ENCODE measurements at places on chromosomes 1 and 21. TPM values are rescaled to one million over a fixed set of nuclear protein-coding genes. Genes with fewer than 3 reads are reported as not detected.
A peak's percentile ranks its signal among the peaks of the same experiment; 100 is the strongest.

The LINGO4 gene
- total RNA-seq: 0.77 TPM

The KCNK1 gene
- total RNA-seq: 25.2 TPM

The HIVEP3 gene
- 5.7 TPM for total RNA-seq

The CIART gene
- 8.7 TPM for total RNA-seq

- no peak overlapping the region for H3K27ac ChIP-seq
- no peak overlapping the region for H3K4me3 ChIP-seq
- peaks cover 32% of the 10 kb centered on the region for H3K4me1 ChIP-seq
- H3K27me3 ChIP-seq: no peaks in the 10 kb centered on the region
- H3K36me3 ChIP-seq: peaks cover 9% of the 10 kb centered on the region
Measured at GRCh38 chr1:67771152-67771551, 62.1 kb downstream of the GNG12 start.

GRCh38 chr1:63909526-63909925, 135.7 kb downstream of the ROR1 start:
- H3K36me3 ChIP-seq: no peaks in the 10 kb centered on the region
- no peak for DNase-seq
- no peaks in the 10 kb centered on the region for H3K27me3 ChIP-seq
- H3K4me3 ChIP-seq: no peak overlapping the region

- DNase-seq: no peak
- H3K36me3 ChIP-seq: peaks cover 21% of the 10 kb centered on the region
- peaks cover 13% of the 10 kb centered on the region for H3K4me1 ChIP-seq
- H3K27me3 ChIP-seq: no peaks in the 10 kb centered on the region
- H3K27ac ChIP-seq: no peak overlapping the region
- H3K4me3 ChIP-seq: no peak overlapping the region
Measured at GRCh38 chr1:208024406-208024805, 113.5 kb upstream of the CD34 start.

GRCh38 chr1:227317523-227318015, 723 bp downstream of the CDC42BPA start:
- peak; percentile 29 for DNase-seq
- H3K4me1 ChIP-seq: peaks cover 37% of the 10 kb centered on the region
- peak overlapping the region; percentile 77 for H3K4me3 ChIP-seq
- peak overlapping the region; percentile 98 for H3K27ac ChIP-seq

DNA sequence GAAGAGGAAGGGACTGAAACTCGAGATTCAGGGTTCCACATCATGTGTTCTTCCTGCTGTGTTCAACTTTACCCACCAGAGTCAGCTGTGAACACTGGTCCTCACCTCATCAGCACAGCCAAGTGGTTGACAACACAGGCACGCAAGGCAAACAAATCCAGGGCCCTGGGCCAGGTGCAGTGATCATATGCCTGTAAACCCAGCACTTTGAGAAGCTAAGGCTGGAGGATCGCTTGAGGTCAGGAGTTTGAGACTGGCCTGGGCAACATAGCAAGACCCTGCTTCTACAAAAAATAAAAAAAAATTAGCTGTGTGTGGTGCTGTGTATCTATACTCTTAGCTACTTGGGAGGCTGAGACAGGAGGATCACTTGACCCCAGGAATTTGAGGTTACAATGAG, 8.4 kb upstream of the XKR8 start:
- no peak overlapping the region for H3K4me3 ChIP-seq
- H3K27ac ChIP-seq: no peak overlapping the region
- H3K36me3 ChIP-seq: no peaks in the 10 kb centered on the region
- no peaks in the 10 kb centered on the region for H3K27me3 ChIP-seq

DNA sequence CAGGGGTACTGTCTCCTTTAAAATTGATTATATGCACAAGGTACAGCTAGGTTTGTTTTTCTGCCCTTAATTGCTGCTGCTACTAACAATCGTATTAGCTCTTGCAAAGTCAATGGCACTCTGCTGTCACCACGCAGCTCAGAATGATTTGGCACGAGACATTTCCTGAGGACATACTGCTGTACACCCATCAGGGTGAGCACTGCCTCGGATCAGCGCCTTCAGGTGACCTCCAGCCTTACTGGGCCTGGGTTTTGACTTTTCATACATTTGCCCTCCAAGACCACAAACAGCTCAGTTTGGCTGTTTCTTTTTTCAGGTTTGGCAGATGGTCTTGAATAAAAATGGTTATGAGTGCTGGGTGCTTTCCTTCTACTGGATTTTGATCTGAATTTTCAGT, 110.9 kb downstream of the NTPCR start:
- H3K4me3 ChIP-seq: no peak overlapping the region
- no peaks in the 10 kb centered on the region for H3K27me3 ChIP-seq
- peaks cover 6% of the 10 kb centered on the region for H3K4me1 ChIP-seq
- no peak for DNase-seq
- no peaks in the 10 kb centered on the region for H3K36me3 ChIP-seq

- H3K27ac ChIP-seq: no peak overlapping the region
- H3K27me3 ChIP-seq: peaks cover 31% of the 10 kb centered on the region
- DNase-seq: no peak
- H3K36me3 ChIP-seq: no peaks in the 10 kb centered on the region
- peaks cover 4% of the 10 kb centered on the region for H3K4me1 ChIP-seq
- H3K4me3 ChIP-seq: no peak overlapping the region
Measured at GRCh38 chr21:31087639-31088473, 49.6 kb upstream of the KRTAP19-8 start.

- H3K4me3 ChIP-seq: no peak overlapping the region
- no peak for DNase-seq
- no peaks in the 10 kb centered on the region for H3K36me3 ChIP-seq
- H3K27me3 ChIP-seq: peaks cover 78% of the 10 kb centered on the region
- no peaks in the 10 kb centered on the region for H3K4me1 ChIP-seq
Measured at GRCh38 chr1:4796161-4797015, 142.0 kb downstream of the AJAP1 start.

- H3K4me3 ChIP-seq: no peak overlapping the region
- no peaks in the 10 kb centered on the region for H3K4me1 ChIP-seq
- H3K27me3 ChIP-seq: no peaks in the 10 kb centered on the region
- H3K36me3 ChIP-seq: no peaks in the 10 kb centered on the region
- H3K27ac ChIP-seq: no peak overlapping the region
Measured at GRCh38 chr1:86641318-86641717, 63.1 kb upstream of the SH3GLB1 start.

Data from left ventricle myocardium inferior (tissue), 1 donor.